ENCODE measurements at places on chromosomes 13 and 19. TPM values are rescaled to one million over a fixed set of nuclear protein-coding genes. Genes with fewer than 3 reads are reported as not detected.

- no peak for DNase-seq
Observed at GRCh38 chr13:54536112-54536511, 1507.5 kb downstream of the OLFM4 start.

The CD33 gene
- 5.0 TPM for total RNA-seq

DNA sequence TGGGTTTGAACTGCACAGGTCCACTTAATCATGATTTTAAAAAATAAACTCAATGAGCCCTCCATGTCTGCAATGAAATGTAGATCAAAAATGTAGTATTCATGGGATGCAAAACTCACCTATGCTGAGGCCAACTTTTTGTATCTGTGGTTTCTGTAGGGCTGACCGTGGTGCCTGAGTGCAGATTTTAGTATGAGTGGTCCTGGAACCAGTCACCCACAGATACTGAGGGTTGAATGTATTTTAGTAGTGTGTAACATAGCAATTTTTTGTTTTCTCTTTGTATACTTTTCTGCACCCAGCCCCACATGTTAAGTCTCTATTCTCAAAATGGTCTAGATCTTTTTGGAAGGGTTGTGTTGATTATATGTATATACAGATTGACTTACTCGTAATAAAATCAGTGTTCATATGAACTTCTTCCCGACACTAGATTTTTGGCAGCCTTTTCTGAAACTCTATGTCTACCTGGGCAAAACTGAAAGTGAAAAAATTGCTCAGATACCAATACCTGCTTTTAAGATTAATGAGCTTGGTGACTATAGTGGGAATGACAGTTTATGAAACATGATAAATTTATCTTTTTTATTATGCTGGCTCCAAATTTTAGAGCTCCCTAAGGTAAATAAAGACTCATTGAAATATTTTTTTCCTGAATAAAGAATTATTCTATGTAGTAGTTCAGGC, 51.6 kb downstream of the DNAJC15 start:
- no peak for DNase-seq

GRCh38 chr13:27404680-27405079, 19.7 kb upstream of the GTF3A start:
- DNase-seq = no peak

DNA sequence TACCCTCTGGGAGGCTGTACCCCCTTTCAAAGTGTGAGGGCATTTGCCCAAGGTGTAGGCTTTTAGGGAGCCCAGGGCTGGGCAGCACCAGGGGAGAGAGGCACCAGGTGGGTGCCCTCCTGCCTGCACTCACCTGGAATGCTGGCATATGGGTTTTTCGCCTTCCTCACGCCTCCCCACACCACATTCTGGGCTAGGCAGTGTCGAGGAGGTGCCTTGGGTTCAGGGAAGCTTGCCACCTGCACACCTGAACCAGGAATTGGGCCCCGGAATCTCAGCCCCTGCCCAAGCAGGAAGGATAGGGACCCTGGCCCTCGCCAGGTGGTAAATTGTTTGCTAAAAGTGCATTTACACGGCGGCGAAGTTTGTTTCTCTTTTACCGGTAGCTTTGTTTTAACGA, 5.1 kb upstream of the TSHZ3 start:
- DNase-seq = no peak

DNA sequence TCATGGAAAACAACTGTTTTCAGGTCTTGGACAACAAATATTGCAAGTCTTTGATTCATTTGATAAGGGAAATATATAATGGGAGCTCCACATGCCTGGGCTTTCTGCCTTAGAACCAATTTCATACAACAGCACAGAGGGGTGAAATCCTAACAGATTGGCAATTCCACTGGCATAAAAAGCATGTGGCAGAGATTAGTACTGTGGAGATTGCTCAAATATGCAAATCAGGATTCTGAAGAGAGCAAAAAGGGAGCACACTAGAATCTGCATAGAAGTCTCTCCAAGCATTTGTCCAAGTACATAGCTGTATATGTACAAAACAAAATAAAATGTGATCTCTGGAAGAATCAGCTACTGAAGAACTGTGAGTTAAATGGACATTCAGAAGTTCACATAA, 312.9 kb upstream of the SLITRK5 start:
- DNase-seq = no peak

- no peak for DNase-seq
Observed at GRCh38 chr13:23715762-23716235, 145.6 kb downstream of the TNFRSF19 start.

- no peak for DNase-seq
Observed at GRCh38 chr13:110369400-110369799, 62.3 kb downstream of the COL4A2 start.

DNA sequence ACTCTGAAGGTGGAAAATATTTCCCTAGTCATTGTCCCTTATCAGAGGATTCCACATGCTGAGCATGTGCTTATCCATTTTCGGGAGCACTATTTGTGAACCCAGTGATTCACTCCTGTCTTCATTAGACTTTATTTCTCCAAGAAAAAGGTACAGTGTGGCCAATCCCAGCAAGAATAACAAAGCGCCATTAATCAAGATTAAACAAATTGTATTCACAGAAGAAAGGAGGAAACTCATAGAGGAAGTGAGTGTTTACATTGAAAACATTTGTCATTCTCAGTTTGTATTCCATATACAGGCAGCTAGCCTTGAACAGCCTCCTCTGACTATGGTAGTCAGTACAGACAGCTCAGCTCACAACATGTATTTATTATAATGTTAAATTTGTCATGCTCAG, 1669.9 kb upstream of the SPRY2 start:
- no peak for DNase-seq

The MTUS2 gene
- not detected for total RNA-seq

DNA sequence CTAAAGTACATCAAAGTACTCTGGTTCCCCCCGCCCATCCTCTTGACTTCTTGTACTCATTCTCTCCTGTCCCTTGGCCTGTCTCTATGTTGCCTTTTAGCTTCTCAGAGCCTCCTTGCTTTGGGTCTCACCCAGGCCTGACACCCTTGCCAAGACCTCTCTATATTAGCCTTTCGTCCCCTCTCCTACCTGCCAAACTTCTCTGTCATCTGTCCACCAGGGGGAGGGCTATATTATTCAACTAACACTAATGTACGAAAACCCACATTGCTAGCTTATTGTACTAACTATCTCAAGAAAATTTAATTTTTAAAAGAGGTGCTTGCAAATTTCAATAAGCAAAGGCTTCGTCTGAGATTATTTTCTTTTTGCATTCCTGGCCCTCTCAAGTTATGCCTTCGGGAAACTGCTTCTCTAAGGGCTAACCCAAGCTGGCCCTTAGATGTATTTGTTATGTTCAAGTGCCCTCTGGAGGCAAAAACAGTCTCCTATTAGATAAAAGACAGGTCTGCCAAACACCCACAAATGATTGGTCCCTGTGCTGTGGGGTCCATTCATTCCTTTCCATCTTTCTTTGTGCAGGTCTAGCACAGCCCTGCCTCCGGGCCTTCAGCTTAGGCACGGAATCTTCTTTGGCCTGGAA, 6.3 kb upstream of the MRPS31 start:
- DNase-seq = no peak

DNA sequence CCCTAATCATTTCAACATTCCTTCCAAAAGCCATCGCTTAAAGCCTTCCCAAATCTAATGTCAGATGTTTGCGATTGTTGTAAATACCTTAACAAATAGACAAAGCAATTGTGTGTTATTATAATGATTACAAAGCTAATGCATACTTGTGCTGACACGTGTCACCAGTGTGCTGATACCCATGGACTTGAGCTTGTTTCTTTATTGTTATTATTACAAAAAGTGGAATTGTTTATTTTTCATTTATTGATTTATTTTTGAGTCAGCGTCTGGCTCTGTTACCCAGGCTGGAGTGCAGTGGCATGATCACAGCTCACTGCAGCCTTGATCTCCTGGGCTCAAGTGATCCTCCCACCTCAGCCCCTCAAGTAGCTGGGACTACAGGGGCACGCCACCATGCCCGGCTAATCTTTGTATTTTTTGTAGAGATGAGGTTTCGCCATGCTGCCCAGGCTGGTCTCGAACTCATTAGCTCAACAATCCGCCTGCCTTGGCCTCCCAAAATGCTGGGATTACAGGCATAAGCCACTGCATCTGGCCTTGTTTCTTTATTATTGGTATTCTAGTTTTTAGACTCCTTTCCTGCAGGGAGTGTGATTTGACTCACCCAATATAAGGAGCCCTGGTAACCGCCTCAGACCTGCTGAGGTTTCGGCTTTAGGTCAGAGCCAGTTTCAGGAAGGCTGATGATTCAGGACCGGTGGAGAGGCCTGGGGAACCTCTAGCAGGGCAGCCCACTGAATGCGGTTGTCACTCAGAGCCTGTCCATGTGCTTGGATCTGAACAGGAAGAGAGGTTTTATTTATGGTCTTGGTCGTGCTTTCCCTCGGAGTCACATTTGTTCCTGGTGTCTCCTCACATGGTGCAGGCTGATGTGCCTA, 2.1 kb upstream of the FBXO17 start:
- DNase-seq = no peak

DNA sequence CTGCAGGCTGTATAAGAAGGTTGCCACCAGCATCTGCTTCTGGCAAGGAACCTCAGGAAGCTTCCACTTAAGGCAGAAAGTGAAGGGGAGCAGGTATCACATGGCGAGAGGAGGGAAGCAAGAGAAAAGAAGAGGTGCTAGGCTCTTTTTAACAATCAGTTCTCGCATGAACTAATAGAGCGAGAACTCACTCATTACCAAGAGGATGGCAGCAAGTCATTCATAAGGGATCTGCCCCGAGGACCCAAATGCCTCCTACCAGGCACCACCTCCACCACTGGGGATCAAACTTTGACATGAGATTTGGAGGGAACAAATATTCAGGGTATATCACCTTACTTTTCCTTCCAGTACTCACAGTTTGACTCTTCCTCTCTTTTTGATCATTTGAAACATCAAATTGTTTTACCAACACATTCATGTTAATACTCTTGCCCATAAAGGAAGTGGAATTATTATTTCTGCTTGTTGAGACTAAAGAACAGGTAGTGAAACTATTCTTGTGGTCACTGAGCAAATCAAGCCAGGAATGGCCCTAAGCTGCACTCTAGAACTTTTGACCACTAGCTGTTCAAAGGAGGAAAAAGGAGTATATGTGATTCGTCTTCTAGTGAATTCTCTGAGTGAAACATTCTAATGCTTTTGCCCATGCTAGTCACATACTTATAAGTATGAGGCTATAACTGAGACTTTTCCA, 45.0 kb downstream of the LACC1 start:
- no peak for DNase-seq

DNA sequence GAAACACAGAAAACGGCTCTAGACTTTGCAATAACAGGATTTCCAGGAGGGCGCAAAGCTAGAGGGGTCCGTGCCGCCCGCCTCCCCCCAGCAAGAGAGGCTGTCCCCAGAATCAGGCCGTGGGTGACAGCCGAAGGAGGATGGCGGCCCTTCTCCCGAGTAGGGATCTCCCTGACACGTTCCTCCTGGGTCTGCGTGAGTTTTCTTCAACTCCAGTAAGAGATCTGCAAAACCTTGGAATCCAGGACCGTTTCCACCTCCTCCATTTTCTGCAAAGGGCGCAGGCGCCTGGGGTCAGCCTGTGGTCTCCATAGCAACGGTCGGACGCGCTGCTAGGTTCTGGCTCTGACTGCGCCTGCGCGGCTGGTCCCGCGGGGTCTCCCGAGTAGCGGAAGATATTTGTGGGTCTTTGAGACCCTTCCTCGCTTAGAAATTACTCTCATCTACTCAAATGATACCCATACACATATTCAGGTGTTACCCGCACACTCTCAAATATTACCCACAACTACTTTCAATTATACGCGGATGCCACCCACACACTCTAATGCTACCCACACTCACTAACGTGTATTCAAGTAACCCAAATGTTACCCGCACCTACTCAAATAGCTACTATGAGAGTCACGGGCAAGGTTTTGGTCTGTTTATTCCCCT, 2.1 kb downstream of the PNMA8C start:
- DNase-seq = no peak

The CEACAM6 gene
- not detected for total RNA-seq

GRCh38 chr19:53432088-53432661, 391 bp downstream of the ZNF761 start:
- no peak for DNase-seq

- no peak for DNase-seq
Observed at GRCh38 chr13:30448441-30448840, 17.3 kb downstream of the HMGB1 start.

The LRRC63 gene
- total RNA-seq = 0.49 TPM

DNA sequence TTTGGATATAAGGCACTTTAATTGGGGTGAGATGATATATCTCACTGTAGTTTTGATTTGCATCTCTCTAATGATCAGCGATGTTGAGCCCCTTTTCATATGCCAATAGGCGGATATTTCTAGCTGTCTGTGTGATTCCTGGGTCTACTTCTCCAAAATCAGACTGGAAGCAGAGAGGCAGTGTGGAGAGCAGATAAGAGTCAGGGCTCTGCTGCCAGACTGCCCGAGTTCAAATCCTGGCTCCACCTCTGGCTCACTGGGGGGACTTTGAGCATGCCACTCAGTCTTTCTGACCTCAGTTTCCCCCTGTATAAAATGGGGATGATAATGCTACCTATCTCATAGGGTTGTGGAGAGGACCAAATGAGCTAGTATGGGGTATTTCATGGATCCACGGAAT, 24.0 kb upstream of the ACP7 start:
- DNase-seq = no peak

DNA sequence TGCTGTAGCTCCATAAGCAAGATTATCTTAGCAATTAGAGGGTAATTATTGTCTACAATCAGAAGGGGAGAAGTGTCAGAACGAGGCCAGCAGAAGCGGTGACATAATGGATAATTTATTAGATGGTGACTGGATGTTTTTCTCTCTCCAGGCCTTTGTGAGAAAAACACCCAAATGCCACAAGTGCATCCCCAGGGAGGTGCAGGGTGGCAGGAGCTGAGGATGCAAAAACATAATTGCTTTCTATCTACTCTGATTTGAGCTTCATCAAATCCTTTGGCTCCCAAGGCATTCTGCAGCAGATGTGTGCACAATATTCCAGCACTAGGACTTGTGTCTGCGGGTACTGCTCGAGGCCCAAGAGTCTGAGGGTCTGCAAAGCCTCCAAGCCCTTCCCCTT, 220.1 kb upstream of the SERP2 start:
- DNase-seq = no peak

DNA sequence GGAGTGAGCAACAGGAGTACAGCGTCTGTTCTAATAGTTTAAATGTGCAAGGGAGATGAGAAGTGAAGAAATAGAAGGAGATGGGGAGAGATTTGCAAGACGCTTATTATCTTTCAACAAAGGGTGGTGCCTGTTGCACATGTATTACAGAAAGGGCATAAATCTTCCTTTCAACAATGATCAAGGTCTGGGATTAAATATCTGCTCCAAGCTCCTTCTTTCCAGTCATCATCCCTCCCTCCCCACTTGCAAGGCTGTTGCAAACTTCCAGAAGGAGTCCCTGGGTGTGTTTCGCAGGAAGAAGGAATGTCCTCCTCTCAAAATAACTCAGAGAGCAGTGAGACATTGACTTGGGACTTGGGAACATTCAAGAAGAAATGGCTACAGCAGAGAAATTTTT, 63.5 kb upstream of the MYCBP2 start:
- no peak for DNase-seq

DNA sequence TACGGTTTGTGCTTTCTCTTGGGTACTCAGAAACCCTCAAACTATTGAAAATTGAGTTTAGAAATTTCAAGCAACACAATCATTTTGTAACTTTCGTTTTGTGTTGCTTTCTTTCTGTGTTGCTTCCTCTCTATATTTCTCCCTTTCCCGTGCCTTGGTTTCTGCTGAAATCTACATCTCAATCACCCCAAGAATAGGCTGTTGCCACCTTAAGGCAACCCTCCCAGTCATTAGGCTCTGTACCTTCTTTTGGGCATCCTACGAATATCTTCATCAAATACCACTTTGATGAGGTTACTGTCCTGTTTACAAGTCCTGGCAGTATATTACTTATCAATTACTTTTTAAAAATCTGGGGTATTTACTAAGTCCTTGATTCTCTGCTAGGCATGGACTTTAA, 621.6 kb downstream of the GPC6 start:
- no peak for DNase-seq
